Stimulated activated CD4-positive, alpha-beta T cell treated with anti-CD3 and anti-CD28 coated beads, TNF-alpha, amount 100 ng/mL, for 4 hours (primary cell): ENCODE measurements at places on chromosomes 5 and 9.

GRCh38 chr9:98997604-98998003 is 53.9 kb downstream of the COL15A1 start:
- DNase-seq = no peak

DNA sequence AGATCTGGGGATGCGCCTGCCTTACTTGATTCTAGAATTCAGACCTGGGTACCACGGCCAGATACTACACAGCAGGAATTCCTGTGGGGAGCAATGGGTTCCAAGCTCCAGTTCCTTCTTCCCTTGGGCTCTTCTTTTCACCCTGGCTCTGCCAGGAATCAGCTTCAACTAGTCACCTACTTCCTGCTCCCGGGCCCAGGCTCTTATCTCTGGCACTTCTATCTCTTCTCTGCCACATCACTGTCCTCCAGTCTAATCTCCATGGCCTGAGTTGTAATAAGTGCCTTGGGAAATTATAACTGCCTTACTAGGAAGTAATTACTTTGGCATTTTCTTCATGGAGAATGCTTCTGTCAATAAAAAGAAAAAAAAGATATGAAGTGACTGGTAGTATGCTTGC is 26.2 kb upstream of the SERINC5 start:
- DNase-seq = no peak

GRCh38 chr9:30075451-30076199 is 2308.8 kb upstream of the ACO1 start:
- DNase-seq = no peak

- no peak for DNase-seq
Observed at GRCh38 chr5:30505014-30505886, 688.2 kb upstream of the CDH6 start.

DNA sequence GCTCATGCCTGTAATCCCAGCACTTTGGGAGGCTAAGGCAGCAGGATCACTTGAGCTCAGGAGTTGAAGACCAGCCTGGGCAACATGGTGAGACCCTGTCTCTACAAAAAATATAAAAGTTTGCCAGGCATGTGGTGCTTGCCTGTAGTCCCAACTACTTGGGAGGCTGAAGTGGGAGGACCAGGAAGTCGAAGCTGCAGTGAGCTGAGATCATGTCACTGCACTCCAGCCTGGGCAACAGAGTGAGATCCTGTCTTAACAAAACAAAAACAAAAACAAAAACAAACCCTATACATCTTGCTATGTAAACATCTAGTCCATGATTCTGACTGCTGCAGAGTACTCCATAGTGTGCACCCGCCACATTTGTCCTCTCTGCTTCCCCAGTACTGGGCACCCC is 19.8 kb upstream of the PPP2CA start:
- no peak for DNase-seq

GRCh38 chr5:80837679-80838078 is 122.5 kb upstream of the RASGRF2 start:
- DNase-seq = no peak

DNA sequence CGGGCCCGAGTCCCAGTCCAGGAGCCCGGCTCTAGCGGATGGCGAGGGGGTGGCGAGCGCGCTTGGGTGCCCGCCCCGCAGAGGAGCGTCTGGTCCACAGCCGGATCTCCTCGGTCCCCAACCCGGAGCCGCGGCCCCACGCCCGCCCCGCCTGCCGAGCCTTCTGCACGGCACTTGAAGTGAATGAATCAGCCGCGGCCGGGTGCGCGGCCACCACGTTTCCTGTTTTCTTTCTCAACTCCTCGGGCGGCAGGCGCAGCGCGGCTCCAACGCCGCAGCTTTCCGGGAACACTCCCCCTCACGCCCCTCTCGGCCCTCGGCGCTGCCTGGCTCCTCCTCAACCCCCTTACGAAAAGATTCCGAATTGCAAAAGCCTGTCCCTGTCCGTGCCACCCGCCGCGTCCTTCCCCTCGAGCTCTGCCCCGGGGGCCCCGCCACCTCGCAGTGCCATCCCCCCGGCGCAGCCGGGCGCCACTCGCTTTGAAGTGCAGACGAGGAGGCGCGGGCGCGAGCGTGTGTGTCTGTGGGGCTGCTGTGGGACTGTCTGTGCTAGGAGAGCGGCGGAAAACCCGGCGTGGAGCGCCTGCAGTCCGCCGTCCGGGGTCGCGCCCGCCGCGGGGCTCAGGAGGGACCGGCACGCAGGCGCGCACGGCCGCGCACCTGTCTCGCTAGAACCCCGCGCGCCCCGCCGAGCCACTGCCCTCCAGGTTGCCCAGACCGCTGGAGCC is 456.6 kb downstream of the RAB3C start:
- DNase-seq = peak; percentile 71

DNA sequence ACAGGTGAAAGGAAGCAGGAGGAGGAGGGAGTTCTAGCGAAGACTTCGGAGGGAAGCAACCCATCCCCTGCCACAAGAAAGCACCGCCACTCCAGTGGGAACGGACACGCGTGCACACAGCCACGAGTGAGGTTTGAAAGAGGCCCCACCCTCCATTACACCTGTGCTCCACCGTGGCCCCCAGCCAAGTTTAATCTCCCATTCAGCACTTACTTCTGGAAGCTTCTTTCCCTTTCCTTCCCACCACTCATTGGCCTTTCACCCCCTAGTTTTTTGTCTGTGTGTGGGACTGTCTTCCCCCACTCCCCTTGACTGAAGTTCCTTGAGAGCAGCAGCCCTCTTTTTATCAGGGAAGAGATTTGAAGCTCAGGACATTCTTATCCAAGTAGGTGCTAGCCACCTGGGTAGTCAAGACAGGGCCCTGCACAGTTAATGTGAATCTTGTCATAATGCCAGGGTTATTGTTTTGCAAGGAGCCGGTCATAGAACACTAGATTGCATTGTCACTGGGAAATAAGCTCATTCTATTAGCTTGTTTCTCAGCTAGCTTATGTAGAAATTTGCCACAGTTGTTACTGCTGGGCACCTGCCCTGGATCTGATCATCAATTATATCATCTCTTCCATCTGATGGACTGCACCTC is 256.0 kb downstream of the DOCK8 start:
- DNase-seq = no peak

- no peak for DNase-seq
Observed at GRCh38 chr9:89610391-89610925, 5.6 kb downstream of the GADD45G start.

DNA sequence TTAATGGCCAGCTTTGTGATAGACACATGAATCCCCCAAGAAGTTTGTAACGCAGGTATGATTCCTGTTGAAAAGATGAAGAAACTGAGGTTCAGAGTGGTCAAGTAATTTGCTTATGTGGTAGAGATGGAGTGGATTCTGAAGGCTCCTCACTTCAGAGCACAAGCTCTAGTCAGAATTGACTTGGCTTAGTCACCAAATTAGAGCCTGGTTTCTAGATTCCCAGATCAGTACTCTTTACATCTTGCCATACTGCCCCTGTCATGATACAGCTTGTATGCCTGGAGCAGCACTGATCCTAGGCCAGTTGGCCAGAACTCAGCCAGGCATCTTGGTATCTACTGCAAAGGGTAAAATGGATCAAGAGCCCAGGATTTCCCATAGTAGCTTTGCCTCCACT is 284.4 kb upstream of the RFX3 start:
- DNase-seq = no peak

- no peak for DNase-seq
Observed at GRCh38 chr5:14322437-14323187, 179.5 kb downstream of the TRIO start.

- no peak for DNase-seq
Observed at GRCh38 chr5:56152437-56152836, 80.7 kb downstream of the ANKRD55 start.

GRCh38 chr5:155416765-155417164 is 403.2 kb downstream of the KIF4B start:
- no peak for DNase-seq

GRCh38 chr9:114166614-114167572 is 11.6 kb downstream of the COL27A1 start:
- no peak for DNase-seq

DNA sequence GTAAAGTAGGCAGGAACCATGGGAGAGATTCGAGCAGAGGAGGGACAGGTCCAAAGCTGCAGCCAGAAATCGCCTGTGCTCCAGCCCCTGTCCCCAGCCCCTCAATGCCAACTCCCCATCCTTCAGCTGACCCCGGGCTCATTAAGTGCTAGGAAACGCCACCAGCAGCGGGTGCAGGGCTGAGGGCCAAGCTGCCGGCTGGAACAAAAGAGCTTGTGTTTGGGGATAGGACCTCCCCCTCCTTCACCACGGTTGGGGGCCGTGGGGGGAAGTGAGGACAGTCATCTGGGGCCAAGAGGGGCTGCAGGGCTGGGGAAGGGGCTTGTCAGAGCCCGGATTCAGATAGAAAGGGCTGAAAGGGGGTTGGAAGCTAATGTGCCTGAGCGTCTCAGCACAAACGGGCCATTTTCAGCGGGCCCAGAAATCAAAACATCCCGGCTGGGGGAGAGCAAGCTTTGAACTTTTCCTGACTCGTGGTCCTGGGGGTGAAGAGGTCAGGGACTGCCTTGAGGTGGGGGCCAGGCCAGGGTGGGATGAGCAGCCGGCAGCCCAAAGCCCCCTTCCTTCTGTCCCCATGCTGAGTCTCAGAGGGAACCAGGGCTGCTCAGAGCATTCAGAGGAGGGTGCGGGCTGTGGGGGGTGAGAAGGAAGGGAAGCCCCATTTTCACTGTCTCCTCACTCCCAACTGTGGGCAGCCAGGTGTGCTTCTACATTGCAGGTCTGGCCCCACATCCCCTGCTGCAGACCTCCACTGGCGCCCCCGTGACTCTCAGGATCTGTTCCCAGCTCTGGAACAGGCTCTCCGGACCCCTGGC is 69.4 kb upstream of the DAB2IP start:
- DNase-seq = no peak

DNA sequence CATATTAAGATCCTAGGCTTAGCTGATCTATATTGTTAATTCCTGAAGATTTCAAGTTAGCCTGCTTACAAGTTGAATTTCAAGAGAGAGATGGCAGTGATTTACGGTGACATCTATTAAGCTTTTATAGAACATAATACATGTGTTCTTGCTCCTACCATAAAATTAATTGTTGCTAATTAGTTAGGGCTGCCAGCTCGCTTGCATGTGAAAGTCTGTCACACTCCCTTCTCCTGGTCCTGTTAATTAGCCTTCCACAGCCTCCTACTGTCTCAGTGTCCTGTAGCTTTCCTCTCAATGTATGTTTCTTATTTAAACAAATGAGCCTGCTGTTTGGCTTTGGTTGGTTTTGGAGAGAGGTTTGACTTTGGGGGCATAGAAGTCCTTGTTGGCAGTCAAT is 247.2 kb downstream of the NTRK2 start:
- DNase-seq = no peak

GRCh38 chr5:74542482-74542881 is 98.0 kb downstream of the ENC1 start:
- no peak for DNase-seq

DNA sequence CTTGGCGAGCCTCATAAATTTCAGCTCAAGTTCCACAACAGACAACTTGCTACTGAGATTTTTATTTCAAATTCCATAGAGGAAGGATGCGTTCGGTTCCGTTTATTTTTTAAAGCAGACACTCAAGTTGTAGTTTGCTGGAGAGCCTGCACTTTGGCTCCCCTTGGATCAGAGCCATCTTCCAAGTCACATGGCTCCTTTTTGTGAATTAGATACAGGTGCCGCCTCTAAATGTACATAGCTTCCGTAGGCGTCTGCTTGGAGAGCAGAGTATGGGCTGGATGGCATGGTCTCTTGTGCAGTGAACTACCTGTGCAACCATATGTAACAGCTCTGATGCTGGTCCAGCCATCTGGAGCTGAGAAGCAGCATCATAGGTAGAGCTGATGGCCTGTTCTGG is 73.9 kb upstream of the WWC1 start:
- no peak for DNase-seq

DNA sequence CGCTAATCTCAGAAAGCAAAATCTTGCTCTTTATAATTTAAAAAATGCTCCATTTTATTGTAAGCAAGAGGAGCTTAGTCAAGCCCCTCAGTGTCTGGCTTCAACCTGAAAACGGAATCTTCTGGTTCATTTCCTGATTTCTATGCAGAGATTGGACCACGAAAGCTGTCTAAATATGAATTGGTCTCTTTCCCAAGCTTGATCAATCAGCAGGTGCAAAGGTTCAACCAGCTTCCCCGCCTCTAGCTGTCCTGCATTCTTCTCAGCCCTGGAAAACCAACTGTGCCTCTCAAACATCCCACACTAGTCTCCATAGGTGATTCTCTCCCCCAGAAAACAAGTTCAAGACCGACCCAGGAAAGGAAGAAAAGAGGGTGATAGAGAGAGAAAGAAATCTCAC is 34.5 kb downstream of the FNBP1 start:
- no peak for DNase-seq

DNA sequence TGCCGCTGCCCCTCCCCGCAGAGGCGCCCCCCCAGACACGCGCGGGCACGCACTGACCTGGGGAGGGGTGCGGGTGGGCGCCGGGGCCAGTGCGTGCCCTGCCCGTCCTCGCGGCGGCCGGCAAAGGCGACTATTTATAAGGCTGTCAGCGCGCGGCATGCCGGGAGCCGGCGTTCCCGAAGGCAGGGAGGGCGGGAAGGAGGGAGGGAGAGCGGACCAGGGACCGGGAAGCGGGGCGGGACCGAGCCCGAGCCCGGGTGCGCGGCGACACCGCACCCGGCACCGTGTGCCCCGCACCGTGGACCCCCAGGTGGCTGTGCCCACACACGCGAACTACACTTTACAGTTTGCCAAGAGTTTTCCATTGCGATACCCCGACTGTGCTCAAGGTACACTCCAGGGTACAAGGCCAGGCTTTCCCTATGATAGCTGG is at the start of gene AK1:
Gene AK1 (minus strand): TSS at position 110 of the 433 bp plus-strand sequence. CDS start 3,058 bp downstream, outside the sequence.
- DNase-seq = no peak

GRCh38 chr5:121377461-121377860 is 474.2 kb upstream of the FTMT start:
- no peak for DNase-seq

- DNase-seq = no peak
Observed at GRCh38 chr9:35227284-35227683, 65.5 kb downstream of the UNC13B start.

GRCh38 chr5:5291357-5291756 is 131.1 kb upstream of the ICE1 start:
- DNase-seq = no peak

GRCh38 chr9:38638881-38639576 is 18.6 kb upstream of the ANKRD18A start:
- DNase-seq = no peak

DNA sequence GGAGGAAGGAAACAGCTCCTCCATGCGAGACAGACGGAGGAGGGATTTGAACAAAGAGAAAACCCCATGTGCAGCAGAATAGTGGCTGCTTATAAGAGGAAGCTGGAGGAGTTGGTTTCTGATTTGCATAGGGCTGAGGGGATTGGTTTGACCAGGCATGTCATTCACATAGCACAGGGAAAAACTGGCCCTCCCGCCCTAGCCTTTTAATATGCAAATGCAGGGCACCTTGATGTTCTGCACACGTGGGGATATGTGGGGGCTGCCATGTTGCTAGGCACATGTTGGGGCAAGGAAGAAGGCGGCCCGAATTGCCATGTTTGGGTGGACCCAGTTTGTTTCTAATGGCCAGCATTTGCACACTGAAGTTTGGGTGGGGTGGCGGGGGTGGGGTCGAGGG is 42.2 kb downstream of the OSMR start:
- no peak for DNase-seq
